ENCODE measurements at places on chromosomes 12 and 14.

- DNase-seq: no peak
Measured at GRCh38 chr12:12671850-12672660, 23.9 kb downstream of the GPR19 start.

DNA sequence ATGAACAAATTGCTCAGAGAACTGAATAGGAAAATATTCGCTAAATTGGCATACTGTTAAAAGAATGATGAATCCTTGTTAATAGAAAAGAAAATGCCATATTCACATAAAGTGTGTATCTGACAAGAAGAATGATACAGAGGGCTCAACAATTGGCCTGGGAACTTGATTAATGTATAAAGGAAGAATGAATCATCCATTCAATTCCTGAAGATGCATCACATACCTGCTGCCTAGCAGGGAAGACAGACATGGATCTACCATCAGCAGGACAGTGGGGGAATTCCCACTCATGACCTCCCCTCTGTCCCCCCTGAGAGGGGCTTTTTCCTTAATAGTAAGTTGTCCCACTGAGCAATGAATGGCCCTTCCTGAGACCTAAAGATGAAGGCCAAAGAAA lies 13.5 kb downstream of the PTPN21 start:
- no peak for DNase-seq

GRCh38 chr14:67835596-67835995 lies 16.0 kb downstream of the RAD51B start:
- no peak for DNase-seq

GRCh38 chr14:102578821-102579220 lies 13.6 kb upstream of the RCOR1 start:
- DNase-seq: no peak

DNA sequence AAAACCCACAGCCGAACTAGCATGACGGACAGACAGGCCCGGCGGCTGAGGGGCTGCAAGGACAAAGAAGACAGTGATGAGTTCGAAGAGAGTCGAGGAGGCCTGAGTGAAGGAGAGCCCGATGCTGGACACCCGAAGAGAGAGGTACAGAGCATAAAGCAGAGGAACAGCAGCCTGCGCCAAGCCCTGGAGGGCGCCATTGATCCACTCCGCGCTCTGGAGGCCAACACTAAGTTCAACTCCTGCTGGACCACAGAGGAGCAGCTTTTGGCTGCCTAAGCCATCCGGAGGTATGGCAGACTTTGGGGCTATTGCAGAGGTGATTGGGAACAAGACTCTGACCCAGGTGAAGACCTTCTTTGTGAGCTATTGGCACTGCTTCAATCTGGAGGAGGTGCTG lies 7.8 kb upstream of the PLXNC1 start:
- peak; percentile 27 for DNase-seq

GRCh38 chr14:85531141-85531586 lies 1.2 kb downstream of the FLRT2 start:
- DNase-seq: no peak

GRCh38 chr12:12941450-12942350 lies 10.3 kb downstream of the GPRC5D start:
- no peak for DNase-seq

DNA sequence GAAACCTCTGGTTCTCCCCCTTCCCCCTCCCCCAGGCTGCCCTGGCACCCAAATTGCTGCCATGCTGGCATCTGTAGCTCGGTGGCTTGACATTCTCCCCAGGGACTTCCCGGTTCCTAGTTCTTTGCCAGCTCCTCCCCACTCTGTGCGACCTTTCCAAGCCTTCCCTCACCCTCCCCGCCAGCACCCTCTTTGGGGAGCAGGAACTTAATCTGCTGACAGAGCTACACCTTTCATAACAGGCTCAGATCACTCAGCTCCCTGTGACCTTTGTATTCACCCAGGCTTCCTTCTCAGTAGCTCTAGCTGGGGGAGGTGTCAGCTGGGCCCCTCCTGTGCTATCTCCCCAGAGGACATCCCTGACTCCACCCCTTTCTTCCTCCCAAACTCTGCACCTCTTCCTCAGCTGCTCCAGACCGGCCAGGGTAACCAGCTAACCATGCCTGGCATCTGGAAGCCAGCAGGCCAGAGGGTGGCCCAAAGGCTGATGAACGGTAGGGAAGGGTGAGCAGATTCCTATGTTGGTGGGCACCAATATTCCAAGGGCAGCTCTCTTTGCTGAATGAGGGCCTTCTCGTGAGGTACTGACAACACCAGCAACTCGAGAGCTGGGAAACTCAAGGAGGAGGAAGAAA lies 1.8 kb upstream of the COX14 start:
- DNase-seq: no peak

DNA sequence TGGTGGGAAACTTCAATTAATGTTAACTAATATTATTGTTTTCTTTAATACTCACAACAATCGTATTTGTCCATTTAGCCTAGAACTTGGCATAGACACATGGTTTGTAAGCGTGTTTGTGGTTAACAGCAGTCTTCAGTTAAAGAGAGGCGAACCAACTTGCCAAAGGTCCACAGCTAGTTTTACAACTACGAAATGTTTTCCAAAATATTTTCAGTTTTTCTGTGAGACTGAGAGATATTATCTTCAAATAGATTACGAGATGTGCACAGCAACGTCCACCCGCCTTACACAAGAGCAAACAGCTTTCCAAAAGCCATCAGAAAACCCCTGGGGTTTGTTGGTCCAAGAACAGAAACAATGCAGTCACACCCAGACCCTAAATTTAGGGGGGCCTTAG lies 58.6 kb upstream of the RASSF3 start:
- no peak for DNase-seq

DNA sequence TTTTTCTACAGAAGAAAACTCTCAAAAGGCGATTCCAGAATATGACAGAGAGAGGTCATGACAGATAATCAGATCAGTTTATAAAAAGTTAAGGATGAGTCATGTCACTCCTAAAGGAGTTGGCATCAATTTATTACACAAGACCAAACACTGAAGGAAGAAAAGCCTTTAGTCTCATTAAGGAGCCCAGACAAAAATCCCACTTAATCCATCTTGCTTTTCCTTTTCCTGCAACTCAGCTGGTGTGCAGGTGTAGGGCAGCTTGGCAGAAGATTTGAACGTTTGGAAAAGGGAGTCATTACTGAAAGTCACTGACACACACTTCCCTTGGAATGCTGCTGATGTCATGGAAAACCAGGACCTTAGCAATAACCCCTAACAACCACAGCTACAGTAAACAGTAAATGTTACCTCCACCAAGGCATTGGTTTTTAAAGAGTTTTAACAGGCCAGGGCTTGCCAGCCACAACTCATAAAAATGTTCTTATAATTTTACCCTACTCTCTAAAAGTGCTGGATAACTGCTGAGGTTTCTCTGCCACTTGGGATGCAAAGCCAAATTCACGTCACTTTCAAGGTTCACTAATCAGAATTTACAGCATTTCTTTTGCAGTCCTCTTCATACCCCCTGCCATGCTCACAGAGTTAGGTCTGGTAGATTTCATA lies 320.6 kb downstream of the RAD51B start:
- DNase-seq: no peak

- no peak for DNase-seq
Measured at GRCh38 chr12:59070322-59070933, 150.1 kb upstream of the LRIG3 start.

GRCh38 chr12:49806877-49807276 lies 21.3 kb downstream of the NCKAP5L start:
- DNase-seq: no peak

GRCh38 chr14:73787486-73788316 lies 63.9 kb upstream of the PTGR2 start:
- DNase-seq: no peak

GRCh38 chr14:100677554-100678468 lies 48.9 kb upstream of the DLK1 start:
- DNase-seq: no peak

DNA sequence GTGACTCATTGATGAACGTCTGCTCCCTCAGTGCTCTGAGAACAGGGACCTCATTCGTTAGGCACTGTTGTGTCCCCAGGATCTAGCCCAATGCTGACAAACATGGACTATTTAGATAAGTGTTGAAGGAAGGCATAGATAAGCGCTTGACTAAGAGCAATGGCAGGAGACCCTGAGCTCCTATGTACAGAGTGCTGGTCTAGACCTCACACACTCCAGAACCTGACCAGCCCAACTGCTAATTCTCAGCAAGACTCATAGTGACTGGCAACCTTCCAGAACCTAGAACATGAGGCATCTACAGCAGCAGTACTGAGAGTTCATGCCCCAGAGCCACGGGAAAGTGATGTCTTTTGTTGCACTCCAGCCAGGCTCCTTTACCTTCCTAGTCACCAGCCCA lies 69.2 kb downstream of the CRACR2A start:
- no peak for DNase-seq

- DNase-seq: no peak
Measured at GRCh38 chr14:65092349-65092748, 10.0 kb downstream of the MAX start.

DNA sequence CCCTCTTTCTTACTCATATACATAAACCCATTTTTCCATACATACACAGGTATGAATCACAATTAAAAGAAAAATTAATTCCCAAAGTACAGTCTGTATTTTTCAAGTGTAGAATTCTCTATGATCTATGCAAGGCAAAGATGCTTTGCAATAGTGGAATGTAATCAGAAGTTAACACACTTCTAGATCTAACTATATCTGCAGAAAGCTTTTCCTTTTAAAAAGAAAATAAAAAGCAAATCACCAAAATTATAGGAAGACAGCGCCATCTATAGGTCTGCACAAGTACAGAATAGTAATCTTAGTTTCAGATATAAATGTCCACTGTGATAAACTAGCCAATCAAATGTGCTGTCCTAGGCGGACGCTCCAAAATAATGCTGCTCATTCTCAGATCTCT lies 22.0 kb downstream of the SLC25A21 start:
- no peak for DNase-seq

DNA sequence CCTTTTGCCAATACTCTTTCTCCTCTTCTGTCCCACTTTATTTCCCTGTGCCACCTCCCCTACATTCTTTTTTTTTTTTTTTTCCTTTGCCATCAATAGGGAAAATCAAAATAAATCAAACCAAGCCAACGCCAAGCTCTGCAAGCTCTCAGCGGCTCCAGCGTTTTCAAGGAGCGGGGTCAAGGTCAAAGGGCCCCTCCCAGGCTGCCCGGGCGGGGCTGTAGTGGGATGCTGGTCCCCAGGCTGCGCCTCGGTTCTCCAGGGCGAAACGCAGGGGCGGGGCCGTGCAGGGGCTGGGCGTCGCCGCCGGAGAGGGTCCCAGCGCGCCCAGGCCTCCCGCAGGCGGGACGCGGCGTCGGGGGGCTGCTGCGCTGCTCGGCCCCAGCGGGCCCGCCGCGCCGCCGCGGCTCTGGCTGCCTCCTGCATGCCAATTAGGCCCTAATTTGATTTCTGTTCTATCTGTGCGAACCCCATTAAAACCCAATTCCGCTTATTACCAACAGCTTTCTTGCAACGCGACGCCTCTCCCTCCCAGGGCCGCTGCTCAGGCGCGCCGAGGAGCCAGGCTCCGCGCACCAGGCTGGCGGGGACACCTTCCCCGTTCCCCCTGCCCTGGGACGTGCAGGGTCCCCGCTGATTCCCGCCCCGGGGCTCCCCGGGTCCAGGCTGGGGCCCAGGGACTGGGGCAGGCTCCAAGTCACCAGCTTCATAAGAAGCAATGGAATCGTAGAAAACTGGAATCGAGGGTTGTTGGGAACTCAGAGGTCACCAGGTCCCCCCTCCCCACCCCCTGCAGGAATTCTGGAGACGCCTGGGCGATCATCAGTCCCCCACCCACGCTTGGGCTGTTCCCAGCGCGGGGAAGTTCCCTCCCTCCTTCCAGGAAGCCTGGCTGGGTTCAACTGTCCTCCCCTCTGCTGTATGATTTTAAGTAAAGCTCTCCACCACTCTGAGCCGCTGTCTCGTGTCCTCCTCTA lies 50.7 kb upstream of the MAP1LC3B2 start:
- no peak for DNase-seq

DNA sequence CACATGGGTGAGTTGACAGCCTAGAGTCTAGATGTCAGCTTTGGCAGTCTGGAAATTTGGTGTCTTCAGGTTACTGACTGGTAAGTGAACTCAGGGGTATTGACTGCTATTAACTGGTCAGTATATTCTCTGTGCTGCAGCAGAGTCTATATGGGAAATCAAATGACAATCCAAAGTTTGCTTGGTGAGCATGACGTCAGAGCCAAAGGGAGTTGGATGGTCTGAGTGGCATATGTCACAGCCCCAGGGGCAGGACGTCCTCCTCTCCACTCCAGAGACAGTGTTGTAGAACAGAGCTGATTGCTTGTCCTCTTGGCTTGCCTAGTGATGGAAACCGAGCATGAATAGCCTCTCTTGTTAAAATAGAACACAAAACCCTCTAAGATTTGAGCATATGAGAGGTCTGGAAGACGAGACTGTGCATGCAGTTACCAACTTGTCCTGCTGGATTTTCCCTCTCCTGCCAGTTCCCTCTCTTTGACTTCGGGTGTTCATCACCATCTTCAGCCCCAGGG lies 3.3 kb upstream of the TBC1D30 start:
- no peak for DNase-seq

- DNase-seq: peak; percentile 56
Measured at GRCh38 chr14:58239244-58240195, 5.1 kb upstream of the PSMA3 start.

GRCh38 chr14:77088219-77088618 lies 9.8 kb upstream of the CIPC start:
- DNase-seq: no peak

DNA sequence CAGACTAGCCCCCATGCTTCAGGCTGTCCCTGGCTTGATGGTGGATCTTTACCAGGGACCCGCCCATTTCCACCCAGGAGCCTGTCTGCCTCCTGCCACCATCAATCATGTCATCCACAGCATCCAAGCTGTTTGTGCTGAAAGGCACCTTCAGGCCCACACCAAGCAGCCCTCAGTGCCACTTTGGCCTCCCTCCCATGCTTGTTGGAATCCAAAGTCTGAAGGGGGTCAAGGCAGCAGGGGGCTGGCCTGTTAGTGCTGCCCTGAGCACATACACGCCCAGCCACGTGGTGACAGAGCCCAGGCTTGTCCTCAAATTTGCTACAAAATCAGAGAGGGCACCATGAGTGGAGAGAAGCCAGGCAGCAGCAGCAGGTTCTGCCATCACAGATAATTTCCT lies 1146.8 kb downstream of the FSCB start:
- no peak for DNase-seq

- DNase-seq: no peak
Measured at GRCh38 chr14:89330236-89331002, 86.6 kb downstream of the FOXN3 start.

DNA sequence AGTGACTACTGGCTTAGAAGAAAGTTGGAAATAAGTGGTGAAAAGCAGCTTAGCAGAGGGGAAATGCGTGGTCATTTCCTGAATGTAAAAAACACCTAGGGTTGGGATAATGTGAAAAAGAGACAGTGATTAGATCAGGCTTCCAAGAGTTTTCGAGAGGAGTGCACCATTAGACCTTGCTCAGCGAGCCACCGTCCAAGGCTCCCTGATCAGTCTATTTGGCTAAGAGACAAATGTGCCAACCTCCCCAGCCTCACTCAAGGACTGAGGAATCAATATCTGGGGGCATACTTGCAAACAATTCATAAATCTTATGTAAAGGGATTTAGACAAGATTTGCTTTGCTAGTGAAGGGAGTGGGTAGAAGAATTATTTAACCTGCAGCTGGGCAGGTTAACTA lies 594.5 kb downstream of the NRXN3 start:
- no peak for DNase-seq
